ENCODE measurements at places on chromosomes 1 and 21.

DNA sequence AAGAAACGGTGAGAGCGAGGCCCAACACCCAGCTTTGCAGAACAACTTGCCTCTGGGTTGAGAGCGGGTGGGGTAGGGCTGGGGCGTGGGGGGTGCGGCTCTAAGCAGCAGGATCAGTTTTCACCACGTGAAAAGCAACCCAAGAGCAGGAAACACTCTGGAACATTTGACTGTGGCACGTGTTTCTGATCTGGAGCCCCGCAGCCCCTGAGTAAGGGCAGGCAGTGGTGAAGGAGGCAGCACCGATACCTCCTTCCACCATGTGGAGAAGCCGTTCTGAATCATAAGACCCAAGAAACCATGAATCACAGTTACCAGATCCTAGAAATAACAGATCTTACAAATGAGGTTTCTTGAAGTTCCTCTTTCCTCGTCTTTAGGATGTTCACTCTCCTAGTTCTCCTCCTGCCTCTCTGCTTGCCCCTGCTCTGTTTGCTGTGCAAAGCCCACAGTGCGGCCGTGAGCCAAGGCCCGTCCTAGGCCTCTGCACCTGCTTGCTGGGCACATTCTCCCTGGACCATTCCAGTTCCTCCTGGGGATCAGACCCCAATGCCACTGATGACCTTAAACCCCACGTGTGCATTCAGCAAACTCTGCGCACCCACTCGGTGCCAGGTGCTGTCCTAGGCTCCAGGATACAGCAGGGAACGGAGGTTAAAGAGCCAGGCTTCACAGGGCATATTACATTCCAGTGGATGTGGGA is 31.9 kb downstream of the SLC1A7 start:
- DNase-seq: no peak

DNA sequence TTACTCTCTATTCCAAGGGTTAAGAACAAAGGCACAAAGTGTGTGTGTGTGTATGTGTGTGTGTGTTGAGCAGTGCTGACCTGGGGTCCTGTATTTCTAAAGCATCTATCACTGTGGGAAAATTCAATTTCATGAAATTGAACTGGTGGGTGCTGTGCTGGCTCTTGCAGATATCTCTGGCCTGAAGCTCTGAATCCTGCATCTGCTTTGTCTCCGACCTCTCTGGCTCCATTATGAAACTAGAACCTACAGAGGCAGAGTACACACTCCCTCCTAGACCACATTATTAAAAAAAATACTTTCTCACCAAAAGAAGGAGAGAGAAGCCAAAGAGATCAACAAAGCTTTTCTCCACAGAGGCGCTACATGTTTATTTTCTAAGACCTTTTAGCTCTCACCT is 88.4 kb upstream of the PDE4B start:
- no peak for DNase-seq

GRCh38 chr1:37890378-37891014 is 31.1 kb upstream of the MTF1 start:
- DNase-seq: no peak

GRCh38 chr1:151710187-151710840 is 6.3 kb downstream of the CELF3 start:
- DNase-seq: no peak

DNA sequence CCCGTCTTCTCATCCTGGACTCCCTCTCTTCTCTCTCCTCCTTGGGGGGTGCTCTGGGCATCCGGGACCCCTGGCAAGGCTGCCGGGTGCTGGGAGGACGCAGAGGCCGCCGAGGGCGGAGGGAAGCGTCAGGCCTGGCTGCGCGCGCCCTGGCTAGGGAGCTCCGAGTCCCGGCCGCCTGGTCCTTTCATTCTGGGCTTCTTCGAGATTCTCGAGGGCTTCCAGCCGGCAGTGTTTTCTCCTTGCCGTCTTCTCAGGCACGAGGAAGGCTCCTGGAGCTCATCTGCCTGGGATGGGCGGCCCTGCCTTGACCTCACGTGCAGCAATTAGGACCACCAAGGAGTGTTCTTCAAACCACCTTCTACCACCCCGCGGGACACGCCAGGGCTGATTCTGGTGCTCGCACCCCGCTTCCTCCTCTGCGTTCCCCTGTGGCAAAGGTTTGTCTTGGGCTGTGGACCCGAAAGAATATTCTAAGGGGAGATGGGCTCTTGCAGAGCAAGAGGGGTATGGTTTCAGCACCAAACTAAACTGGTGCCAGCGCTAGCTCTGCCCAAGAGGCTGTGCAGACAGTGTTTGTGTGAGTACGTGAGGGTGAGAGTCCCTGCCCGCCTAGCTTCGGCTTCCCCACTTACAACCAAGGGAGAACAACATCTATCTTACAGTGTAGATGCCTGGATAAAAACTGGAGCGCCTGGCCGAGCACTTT is 36.5 kb downstream of the PIK3CD start:
- DNase-seq: no peak

DNA sequence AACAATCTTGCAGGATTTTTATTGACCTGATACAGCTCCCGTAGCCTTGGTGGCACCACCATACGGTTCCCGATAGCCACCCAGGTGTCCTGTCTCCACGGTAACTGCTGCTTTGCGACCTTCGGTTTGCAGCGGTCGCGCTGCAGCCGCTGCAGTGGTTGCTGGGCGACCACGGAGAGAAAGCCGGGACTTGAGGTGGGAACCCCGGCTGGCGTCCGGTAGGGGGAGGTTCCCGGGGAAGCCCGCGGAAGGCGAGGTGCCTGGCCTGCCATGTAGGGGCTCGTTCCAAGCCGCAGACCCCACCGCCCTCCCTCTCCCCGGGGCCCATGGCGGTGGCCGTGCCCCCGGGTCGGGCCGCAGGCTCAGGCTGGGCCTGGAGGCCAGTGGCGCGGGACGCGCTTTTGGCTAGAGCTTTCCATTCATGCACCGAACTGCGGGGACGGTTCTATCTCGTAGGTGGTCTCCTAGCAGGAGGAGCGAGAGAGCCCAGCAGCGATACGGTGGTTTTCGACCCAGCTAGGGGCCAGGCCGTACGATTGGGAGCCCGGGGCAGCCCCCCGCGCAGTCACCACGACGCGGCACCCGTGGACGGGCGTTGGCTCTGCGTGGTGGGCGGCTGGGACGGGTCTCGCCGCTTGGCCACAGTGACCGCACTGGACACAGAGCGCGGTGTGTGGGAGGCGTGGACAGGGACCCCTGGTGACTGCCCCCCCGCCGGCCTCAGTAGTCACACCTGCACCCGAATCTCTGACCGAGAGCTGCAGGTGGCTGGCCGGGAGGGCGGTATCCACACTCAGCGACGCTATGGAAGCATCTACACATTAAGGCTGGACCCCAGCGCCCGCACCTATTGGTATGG is at the start of gene KLHDC9:
TSS of gene KLHDC9 (plus strand) at position 152 of the 859 bp plus-strand sequence. CDS start at position 327, 175 bp downstream.
- DNase-seq: peak; percentile 95

DNA sequence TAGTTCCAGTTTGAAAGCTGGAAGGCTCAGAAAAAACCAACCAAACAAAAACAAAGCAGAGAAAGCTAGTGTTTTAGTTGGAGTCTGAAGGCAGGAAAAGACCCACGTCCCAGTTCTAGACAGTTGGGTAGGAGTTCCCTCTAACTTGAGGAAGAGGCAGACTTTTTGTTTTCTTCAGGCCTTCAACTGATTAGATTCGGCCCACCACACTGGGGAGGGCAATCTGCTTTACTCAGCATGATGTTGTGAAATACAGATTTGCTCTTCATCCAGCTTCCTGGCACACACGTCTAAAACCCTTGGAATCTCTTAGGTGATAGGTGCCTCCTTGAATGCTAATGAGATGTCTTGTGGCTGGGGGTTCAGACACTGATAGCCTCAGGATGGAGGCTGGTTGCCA is 49.1 kb upstream of the CSF3R start:
- no peak for DNase-seq

DNA sequence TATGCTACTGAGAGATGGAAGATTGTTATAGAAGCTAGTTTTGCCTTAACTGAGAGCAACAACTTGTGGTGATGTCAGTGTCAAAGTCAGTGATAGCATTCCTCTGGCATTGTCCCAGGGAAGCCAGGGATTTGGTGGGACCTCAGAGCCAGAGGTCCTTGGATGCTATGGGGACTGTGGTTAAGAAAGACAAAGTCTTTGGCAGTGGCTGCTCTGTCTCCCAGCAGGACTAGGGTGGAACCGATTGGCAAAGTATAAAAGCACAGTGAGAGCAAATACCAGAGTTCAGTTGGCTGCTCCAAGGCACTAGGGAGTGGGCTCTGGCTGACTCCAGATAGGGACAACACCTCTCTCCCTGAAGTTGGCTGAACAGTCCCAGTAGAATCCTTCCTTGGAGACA is 104.8 kb downstream of the GDAP2 start:
- DNase-seq: no peak

- no peak for DNase-seq
Measured at GRCh38 chr1:66758241-66758755, 6.0 kb downstream of the DYNLT5 start.

- no peak for DNase-seq
Measured at GRCh38 chr1:27589841-27590426, 14.0 kb downstream of the AHDC1 start.

GRCh38 chr1:109930252-109930993 is 19.8 kb downstream of the CSF1 start:
- no peak for DNase-seq

- DNase-seq: no peak
Measured at GRCh38 chr1:90012300-90012699, 17.4 kb downstream of the ZNF326 start.

GRCh38 chr1:80836505-80836904 is 964.2 kb upstream of the ADGRL2 start:
- DNase-seq: no peak

- no peak for DNase-seq
Measured at GRCh38 chr1:201656311-201657032, 117.5 kb downstream of the NAV1 start.

DNA sequence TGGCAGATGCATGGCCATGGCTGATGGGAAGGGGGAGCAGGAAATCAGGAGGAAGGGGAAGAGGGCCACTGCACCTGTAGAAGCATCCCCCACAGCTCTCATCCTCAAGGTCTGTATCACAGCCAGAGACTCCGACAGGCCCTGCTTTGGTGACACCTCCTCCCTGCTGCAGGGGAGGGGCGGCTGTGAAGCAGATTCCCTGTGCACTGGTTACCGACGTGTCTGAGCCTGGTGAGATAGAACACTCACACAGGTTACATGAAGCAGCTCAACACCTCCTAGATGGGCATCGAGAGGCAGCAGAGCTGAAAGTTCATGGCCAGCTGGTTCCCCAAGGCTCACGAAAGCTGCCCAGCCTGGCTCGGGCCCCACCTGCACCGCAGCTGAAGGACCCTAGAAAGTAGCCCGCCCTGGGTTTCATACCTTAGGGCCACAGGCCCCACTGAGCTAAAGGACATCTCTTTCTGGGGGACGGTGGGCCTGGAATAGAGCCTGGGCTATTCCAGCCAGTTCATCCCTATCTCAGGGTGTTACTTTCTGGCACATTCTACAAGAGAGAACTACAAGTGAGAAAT is 30.2 kb upstream of the AJAP1 start:
- no peak for DNase-seq

- DNase-seq: no peak
Measured at GRCh38 chr21:25370311-25370744, 237.0 kb downstream of the MRPL39 start.

DNA sequence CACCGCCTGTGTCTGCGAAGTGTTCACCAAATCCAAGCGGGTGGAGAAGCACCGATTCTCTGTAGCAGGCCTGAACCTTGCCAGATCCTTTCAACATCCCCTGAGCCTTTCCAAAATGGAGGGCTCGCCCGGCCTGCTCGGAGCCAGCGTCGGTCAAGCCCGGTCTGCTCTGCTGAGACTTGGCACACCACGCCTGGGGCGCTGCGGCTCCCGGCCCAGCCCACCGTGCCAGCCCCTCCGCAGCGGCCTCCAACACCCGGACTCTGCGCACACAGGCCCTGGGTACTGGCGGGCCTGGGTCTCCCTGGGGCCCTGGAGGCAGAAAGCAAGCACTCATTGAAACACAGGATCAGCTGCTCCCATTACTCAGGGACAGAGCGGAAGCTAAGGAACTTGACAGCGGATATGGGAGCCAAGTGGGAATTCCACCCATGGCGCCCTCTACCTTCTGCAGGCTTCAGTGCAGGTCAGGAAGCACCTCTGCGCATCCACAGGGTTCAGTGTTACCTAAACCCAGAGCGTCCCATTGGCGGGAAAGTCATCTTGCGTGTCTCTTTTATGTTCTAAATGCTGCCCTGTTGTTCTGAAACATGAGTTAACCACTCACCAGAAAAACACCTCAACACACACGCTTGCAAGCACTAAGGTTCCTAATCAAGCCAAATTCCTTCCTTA is 159.9 kb downstream of the ZBTB18 start:
- DNase-seq: peak; percentile 21

GRCh38 chr1:97791251-97791650 is 129.6 kb downstream of the DPYD start:
- no peak for DNase-seq

- peak; percentile 56 for DNase-seq
Measured at GRCh38 chr1:200336101-200336845, 73.6 kb downstream of the ZNF281 start.

DNA sequence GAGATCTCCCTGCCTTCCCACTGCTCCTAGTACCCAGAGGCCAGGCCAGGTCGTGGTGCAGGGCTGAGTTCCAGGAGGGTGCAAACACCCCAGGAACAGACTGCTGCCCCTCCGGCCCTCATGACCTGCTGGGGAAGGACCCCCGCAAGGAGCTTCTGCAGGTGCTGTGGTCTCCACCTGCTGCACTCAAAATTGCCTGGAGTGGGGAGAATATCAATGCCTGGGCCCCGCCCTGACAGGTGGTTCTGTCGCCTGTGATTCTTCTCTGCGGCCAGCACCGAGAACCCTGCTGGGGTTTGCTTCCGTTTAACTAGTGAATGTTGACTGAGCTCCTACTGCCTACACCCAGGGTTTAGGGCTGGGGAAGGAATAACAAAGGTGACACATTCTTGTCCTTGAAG is 2.1 kb upstream of the TFF3 start:
- DNase-seq: no peak

DNA sequence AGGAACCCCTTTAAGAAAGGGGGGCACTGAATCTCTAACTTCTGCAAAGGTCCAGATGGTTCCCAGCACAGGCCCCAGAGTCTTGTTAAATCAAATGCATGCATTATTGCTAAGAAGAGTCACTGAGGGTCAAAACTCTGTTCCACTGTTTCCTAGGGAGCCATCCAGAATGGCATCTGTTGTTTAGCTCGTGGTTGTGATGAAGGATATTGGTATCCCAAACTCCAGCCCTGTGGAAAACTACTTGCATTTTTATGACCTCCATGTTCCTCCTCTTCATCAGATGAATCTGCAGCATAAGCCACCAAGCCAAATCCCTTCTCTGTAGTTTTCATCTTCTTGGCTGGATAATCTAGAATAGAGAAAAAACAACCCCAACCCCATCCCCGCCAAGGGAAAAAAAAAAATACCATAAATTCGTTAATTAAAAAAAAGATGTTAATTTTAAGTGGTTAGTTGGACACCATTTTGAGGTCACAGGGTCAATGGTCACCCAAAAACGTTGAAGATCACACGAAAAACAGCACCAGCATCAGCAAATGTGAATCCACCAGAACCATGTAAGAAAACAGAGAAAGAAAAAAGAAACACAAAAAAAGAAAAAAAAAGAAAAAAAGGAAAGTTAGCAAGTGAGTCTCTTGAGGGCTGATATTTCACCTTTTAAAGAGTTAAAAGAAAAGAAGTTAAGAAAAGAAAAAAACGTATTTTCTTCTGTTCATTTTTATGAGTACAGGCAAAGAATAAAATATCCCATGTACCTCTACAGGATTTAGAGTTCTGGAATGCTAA is 3.0 kb upstream of the RIT1 start:
- DNase-seq: no peak

Data from T47D (cell line).